A673 (cell line): ENCODE measurements at places on chromosomes 6 and 20. TPM values are rescaled to one million over a fixed set of nuclear protein-coding genes. Genes with fewer than 3 reads are reported as not detected.

DNA sequence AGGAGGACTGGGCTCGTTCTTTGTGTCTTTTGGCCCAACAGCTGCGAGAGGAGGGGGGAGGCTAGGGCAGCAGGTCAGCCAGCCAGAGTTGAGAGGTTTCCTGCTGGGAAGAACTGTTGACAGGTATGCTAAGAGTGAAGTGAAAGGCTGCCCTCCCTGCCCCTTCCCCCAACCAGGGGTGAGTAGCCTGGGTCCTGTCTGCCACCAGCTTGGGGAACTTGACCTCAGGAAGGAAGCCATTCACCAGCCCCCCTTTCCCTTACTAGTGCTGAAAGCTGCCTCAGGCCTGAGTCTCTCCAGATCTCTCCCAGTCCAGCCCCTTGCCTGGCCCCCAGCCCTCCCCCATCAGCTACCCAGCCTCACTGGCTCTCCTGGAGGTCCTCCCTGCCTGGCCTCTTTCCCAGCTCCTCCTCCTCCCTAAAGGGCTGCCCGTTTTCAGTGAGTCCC is 20.7 kb upstream of the ZNF76 start:
- H3K36me3 ChIP-seq = no peaks in the 10 kb centered on the region
- no peak overlapping the region for H3K27ac ChIP-seq
- H3K4me3 ChIP-seq = no peak overlapping the region
- no peak for DNase-seq

GRCh38 chr6:4093288-4093687 is 14.4 kb upstream of the FAM217A start:
- no peak overlapping the region for H3K4me3 ChIP-seq
- no peak overlapping the region for H3K27ac ChIP-seq
- peaks cover 8% of the 10 kb centered on the region for H3K4me1 ChIP-seq
- peak; percentile 68 for DNase-seq
- H3K36me3 ChIP-seq = no peaks in the 10 kb centered on the region

IBTK gene
- total RNA-seq = 41.3 and 45.5 TPM in 2 replicates

GRCh38 chr6:46985943-46986342 is 56.2 kb downstream of the ADGRF1 start:
- H3K36me3 ChIP-seq = no peaks in the 10 kb centered on the region
- no peak for DNase-seq
- no peak overlapping the region for H3K27ac ChIP-seq
- H3K4me1 ChIP-seq = no peaks in the 10 kb centered on the region
- H3K27me3 ChIP-seq = peaks cover 10% of the 10 kb centered on the region
- H3K4me3 ChIP-seq = no peak overlapping the region

BPIFB1 gene
- not detected in 2 replicates for total RNA-seq

ZFP57 gene
- not detected in 2 replicates for total RNA-seq

- H3K4me1 ChIP-seq = peaks cover 17% of the 10 kb centered on the region
- peak; percentile 79 for DNase-seq
- H3K4me3 ChIP-seq = no peak overlapping the region
- H3K27me3 ChIP-seq = no peaks in the 10 kb centered on the region
- H3K36me3 ChIP-seq = no peaks in the 10 kb centered on the region
- no peak overlapping the region for H3K27ac ChIP-seq
Measured at GRCh38 chr6:21612067-21612745, 18.7 kb downstream of the SOX4 start.
